ENCODE measurements at places on chromosomes 5 and 9.

DNA sequence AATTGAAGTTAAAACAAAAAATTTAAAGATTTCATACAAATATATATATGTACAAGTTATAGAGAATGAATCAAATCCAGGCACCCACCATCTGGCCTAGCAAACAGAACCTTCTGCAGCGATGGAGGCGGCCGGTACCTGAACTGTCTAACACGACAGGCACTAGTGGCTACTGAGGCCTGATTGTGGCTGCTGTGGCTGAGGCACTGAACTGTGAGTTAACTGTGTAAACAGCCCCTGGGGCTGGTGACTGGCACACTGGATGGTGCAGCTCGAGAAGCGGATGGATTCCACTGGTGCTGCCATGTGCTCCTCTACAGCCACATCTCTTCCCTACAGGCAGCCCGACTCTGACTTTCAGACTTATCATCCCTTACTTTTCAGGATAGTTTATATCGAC lies 82.4 kb downstream of the RAPGEF1 start:
- DNase-seq, result no peak

DNA sequence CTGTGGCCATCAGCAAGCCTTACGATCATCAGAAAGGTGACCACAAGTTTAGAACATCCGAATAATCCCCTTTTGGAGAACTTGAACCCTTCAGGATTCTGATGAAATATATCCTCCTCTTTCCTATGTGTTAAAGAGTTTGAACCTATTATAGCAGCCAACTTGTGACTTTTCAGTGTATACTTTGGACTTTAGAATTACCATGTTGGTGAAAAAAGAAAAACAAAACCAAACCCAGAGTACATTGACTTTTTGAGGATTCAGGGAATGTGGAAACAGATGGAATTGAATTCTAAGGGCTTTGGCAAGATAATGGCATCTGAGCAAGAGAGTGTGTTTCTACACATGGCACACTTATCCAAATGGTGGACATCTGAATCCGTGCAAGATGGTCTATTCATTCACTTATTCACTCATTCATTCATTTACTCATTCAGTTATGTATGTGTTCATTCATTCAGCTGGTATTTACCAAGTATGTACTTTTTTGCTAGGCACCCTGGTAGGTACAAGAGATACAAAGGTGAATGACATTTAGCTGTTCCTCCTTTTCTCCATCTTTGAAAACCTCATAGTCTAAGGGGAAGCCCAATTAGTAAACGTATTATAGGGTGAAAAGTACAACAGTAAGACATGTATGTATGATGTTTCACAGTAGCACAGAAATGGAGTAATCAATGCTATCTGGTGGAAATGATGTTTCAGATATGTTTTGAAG lies 91.8 kb downstream of the PRDM6 start:
- DNase-seq, result no peak

- no peak for DNase-seq
These were observed 23.1 kb downstream of the P4HA2 start for GRCh38 chr5:132204371-132205135.

- DNase-seq, result peak; percentile 40
These were observed 9.5 kb upstream of the NKD2 start for GRCh38 chr5:999032-999501.

DNA sequence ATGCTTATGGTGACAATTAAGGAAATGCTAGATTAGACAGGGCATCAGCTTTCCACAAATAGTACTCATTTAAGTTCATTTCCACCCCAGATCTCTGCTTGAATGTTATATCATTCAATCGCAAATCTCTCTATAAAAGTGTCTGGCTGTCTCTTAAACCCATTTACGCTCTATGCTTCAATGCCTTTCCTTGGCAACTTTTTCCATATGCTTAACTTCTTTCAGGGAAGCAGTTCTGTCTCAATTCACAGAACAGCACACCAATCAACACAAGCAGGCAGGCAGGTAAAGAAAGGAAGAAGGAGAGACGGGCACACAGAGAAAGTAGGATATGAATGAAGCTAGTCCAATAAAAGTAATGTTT lies 243.1 kb downstream of the DENND1A start:
- DNase-seq, result no peak

Measured in type B pancreatic cell (in vitro differentiated cells).